ENCODE measurements at places on chromosomes 1 and 21.

DNA sequence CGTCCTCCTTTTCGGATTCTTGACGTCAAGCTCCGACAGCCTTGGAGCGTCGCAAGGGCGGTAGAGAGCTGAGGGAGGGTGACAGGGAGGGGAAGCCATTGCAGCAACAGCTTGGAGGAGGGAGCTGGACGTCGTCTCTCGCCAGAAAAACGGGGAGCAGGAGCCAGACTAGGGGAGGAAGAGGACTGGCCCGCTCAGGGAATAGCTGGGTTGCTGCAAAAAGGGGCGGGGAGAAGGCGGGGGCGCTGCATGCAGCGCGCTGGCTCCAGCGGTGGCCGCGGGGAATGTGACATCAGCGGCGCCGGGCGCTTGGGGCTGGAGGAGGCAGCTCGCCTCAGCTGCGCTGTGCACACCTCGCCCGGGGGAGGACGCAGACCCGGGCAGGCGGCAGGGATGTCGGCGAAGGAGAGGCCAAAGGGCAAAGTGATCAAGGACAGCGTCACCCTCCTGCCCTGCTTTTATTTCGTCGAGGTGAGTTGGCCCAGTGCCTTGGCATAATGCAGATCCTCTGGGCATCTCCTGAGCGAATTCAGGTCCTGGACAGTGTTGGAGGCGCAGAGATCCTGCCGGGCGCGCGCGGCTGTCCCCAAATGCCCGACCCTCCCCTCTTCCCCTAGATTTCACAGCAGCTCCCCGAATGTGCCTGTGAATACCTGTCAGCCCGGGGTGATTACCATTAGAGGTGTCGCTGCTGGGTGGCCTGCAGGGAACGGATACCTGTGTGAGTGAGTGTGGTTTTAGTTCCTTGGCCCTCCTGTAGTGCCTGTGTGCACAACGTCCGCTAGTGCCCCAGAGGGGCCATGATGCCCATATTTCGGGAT, at the start of gene PLPPR4:
Gene PLPPR4 (plus strand): TSS at position 292 of the 821 bp plus-strand sequence. CDS start 102 bp downstream, at position 394.
- peak; percentile 56 for DNase-seq

DNA sequence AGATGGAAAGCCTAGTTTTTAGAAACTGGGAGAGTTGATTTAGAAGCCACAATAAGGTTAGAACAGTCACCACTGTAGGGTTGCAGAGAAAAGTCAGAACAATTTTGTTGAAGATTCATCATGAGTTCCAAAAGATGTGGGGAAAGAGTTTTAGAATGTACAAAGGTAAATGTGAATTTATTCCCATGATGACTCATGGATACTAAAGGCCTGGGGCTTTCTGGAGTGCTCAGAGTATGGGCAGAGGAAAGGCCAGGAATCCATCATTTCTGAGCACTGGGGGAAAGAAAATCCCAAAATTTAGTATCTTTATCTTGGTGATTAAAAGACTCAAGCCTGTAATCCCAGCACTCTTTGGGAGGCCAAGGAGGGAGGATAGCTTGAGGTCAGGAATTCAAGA, 17.8 kb downstream of the YBX1 start:
- DNase-seq, result no peak

DNA sequence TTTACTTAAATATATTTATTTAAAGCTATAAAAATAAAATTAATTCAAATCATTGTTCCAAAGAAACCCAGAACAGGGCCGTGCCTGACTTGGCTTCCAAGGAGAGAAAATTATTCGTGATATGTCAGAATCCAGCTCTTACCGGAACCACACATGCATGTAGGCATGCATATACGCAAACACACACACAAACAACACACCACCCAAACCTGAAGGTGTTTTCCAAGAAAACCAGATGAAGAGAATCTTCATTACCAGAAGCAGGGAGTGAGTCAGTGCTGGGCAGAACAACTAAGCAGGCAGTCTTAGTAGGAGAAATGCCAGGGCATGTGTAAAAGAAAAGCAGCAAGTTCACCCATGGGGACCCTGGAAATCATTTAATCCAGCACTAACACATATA, 432.0 kb upstream of the BEND5 start:
- no peak for DNase-seq

DNA sequence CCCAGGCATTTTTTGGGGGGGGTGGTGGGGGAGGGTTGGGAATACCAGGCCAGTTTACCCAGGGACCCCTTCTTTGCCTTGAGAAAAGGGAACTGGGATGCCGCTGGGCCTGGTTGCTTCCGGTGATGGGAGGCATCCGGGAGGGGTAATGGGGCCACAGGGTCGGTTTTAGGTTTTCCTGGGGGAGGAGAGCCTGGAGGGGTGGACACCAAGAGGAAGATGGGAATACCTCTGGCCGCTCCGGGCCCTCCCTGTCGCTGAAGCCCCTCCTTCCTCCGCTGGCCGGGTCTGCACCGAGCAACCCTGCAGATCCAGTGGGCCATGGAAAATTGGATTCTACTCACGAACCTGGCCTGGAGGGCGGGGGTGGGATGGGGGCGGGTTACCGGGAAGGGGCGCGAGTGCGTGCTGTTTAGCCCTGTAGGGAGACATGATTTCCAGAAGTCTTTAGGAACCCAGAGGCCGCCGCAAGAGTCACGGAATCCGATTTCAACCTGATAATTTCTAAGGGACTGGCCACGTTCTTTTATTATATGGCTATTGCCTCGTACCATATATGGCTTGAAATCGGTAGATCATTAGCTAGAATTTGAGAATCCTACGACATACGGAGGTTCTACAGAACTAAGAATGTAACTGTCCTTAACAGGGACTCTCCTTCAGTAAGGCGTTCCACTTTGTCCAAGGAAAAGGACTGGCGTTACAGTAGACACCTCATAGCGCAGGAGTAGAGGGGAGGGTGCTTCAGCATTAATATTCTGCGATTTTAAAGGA, 749 bp downstream of the AKIRIN1 start:
- DNase-seq, result peak; percentile 28

GRCh38 chr1:158506369-158506987, 34.5 kb downstream of the OR10R2 start:
- DNase-seq, result no peak

DNA sequence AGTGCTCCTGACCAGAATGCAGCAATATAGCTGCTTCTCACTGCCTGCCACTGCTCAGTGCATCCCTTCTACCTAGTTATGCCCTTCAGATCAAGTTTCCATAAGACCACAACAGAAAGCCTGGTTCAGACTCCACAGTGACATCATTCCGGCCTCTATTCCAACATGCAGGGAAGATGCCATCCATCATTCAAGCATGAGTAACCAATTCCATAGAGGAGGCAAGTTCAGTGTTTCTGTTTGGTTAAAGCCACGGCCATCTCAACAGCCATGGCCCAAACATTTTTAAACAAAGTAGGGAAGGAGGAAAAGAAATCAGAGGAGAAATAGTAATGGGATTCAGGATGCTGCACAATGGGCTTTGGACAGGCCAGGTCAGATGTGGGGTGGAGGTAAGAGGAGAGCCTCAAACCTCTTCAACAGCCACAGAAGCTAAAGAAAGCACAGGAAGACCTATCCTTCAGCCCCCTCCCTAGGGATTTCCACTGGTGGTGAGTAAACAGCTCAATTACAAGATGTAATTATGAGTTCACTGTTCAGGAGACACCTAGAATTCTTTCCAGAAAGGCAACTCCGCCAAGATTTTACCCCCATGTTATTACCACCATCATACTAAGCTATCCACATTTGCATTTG, 484.9 kb downstream of the SETD4 start:
- no peak for DNase-seq

GRCh38 chr1:109112056-109112651, 1.8 kb upstream of the ELAPOR1 start:
- no peak for DNase-seq

- DNase-seq, result peak; percentile 15
Observed at GRCh38 chr1:166032572-166033371, 134.0 kb downstream of the FAM78B start.

- DNase-seq, result no peak
Observed at GRCh38 chr1:4027008-4027407, 126.9 kb upstream of the C1orf174 start.

DNA sequence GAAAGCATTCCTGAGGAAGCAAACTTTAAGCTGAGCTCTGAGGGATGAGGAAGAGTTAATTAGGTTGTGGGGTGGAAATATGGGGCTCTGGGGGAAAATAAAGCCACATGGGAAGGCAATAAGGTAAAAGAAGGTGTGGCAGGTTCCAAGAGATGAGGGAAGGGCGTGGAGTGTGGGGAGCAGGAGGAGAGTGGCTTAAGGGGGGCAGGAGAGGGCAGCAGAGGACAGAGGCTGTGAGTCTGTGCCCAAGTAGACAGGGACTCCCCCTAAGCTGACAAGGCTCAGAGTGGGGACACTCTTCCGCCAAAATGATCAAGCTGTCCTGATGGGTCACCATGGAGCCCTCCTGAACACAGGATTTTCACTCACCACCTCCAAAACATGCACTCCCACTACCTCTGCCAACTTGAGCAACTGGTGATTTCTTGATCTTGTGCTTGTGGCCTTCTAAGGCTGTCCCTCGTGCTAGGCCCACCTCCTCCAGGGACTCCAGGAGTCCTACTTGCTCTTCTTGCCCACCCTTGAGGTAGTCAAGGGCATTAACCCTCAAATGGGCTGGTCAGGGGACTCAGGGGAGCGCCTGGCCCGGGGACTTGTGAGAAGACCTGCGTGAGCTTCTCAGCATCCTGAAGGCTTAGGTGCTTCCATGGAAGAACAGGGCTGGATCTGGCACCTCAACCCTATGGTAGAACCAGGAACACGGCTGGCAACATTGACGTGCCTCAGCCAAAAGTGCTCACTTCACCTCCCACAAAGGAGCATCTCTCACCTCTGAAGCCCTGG, 23.4 kb downstream of the DMAP1 start:
- no peak for DNase-seq

DNA sequence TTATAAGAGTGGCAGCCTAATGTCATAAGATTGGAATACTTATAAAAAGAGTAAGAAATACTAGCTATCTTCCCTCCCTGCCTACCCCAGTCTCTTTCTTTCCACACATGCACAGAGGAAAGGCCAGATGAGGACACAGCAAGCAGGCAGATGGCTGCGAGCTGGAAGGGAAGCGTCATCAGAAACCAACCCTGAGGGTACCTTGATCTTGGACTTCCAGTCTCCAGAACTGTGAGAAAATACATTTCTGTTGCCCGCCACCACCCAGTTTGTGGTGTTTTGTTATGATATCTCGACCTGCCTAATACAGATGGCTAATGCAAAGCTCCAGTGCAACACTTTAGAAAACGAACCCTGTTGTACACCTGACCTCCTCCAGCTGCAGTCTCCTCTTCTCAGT, 2.3 kb upstream of the OR2C3 start:
- no peak for DNase-seq

DNA sequence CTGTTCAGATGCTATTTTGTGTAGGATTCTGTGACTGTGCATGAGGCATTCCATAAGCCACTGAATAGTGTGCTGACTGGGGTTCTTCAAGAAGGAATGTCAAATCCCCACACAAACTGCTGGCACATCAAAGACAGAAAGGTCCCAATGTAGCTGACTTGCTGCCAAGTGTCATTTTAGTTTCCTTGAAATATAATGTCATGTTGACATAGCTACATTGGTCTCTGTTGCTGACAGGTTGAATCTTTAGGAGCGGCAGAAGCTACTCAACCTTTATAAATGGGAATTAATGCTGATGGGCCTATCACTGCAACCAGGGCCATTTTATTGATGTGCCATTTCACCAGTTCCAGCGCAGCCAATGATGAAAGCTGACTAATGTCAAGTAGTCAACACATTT, 1110.7 kb upstream of the B3GALT2 start:
- DNase-seq, result no peak

- no peak for DNase-seq
Observed at GRCh38 chr1:192266645-192267044, 50.1 kb upstream of the RGS21 start.

DNA sequence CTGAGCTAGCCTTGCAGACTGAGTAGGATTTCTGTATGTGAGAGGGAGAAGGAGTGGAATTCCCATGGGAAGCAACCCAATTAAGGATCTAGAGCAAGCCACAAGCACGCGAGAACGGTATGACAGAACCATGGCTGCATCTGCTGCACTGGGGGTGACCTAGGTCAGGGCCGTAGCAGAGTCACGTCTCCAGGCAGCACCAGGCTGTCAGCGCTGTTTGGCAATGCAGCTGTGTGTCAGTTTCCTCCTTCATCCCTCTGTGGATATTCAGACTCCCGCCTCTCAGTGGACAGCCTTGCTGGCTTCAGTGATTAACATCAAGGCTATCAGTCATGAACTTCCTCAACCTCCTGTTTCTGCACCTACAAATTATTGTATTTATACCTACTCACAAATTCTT, 118.1 kb upstream of the PPP2R5A start:
- DNase-seq, result no peak

DNA sequence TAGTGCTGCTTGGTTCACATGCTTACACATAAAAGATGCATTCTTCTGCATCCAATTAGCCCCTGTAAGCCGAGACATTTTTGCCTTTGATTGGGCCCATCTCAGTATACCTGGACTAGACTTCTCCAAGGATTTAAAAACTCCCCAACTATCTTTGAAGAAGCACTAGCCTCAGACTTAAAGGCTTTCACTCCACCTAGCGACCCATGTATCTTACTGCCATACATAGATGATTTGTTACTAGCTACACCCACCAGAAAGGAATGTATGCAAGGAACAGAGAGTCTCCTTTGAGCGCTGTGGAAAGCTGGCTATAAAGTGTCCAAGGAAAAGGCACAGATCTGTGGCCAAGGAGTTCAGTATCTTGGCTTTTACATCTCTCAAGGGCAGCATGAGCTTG, 91.7 kb downstream of the LIPI start:
- no peak for DNase-seq

DNA sequence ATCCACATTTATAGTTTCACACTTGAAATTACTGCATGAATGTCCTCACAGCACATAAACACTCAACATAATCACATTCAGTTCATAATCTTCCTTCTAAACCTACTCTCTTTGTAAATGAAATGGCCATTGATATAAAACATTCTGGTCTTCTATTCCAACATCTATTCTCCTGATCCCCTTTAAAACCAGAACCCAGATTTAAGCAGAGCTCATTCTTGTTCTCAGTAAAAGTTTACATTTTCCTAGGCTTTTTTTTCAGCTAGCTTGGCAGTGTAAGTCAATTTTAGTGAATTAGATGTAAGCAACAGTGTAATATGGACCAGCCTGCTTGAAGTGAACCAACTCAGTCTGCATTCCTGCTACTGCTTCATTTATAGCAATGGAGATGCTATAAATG, 460.7 kb upstream of the RGS18 start:
- DNase-seq, result no peak

DNA sequence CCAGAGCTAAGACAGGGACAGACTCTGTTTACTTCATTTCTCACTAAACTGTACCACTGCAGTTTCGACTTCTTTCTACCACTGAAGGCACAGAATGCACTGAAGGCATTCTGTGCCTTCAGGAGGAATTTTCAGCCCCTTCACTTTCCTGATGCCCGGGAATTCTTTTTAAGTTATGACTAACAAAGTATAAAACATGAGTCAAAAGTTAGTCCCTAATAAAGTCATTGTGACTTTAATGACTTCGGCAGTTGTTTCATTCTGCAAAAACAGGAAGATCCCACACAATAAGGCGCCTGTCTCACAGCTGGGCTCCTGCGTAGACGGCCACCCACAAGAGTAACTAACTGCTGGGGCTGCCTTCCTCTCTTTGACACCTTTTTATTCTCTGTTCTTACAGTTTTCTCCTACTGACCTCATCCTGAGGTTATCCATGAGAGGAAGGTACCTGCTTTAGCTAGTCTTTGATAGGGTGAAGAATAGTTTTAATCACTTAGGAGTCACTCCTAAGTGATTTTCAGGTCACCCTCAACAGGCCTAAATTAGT, 183.9 kb upstream of the SGIP1 start:
- DNase-seq, result peak; percentile 60

- DNase-seq, result no peak
Observed at GRCh38 chr1:175073061-175073460, 5.4 kb downstream of the TNN start.

GRCh38 chr1:34776911-34777310, 4.1 kb upstream of the GJB3 start:
- no peak for DNase-seq

- no peak for DNase-seq
Observed at GRCh38 chr21:29920938-29921337, 18.9 kb downstream of the GRIK1 start.
